CD8-positive, alpha-beta memory T cell (primary cell): ENCODE measurements at places on chromosomes 7 and 10. TPM values are rescaled to one million over a fixed set of nuclear protein-coding genes. Genes with fewer than 3 reads are reported as not detected.

DNA sequence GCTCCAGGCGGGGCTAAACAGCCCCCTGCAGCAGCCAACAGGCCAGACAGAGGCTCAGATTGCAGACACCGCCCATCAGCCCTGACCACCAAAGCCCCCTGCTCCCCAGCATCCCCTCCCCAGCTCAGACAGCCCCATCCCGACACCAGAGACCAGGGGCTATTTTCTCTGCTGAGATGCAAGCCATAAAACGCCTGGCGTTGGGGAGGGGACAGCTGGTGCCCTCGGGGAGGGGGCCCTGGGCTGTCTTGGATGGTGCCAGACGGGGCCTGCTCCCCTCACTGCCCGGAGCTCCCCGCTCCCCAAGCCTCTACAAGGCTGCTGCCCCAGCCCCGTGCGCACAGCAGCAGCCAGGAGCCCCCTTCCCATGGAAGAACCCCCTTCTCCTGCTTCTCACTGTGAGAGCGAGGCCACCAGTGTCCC, 31.8 kb downstream of the GET4 start:
- no peak for DNase-seq

DNA sequence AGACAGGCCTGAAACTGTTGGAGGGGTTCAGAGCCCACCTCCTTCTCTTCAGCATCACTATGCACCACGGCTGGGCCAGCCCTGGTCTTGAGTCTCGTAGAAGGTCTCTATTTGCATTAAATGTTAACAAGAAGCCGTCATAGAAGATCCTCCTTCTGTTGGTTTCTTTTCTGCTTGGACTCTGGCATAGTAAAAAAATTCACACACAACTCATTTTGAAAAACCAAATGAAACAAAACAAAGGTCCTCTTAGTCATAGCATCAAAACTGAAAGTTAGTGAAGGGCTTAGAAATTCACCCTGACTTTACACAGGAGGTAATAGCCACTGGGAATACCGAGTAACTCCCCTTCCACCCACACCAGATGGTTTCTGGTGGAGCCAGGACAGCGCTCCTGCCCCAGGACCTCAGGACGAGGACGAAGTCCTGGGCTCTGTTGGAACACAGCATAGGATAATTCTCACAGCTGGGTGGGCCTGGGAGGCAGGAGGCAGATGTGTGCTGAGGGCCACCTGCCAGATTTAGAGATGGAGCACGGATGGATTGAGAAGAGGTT, 248.4 kb upstream of the KLF6 start:
- no peak for DNase-seq

The FUOM gene
- total RNA-seq, result 39.8 TPM

The AGR3 gene
- not detected for total RNA-seq

The FKBP6 gene
- not detected for total RNA-seq

DNA sequence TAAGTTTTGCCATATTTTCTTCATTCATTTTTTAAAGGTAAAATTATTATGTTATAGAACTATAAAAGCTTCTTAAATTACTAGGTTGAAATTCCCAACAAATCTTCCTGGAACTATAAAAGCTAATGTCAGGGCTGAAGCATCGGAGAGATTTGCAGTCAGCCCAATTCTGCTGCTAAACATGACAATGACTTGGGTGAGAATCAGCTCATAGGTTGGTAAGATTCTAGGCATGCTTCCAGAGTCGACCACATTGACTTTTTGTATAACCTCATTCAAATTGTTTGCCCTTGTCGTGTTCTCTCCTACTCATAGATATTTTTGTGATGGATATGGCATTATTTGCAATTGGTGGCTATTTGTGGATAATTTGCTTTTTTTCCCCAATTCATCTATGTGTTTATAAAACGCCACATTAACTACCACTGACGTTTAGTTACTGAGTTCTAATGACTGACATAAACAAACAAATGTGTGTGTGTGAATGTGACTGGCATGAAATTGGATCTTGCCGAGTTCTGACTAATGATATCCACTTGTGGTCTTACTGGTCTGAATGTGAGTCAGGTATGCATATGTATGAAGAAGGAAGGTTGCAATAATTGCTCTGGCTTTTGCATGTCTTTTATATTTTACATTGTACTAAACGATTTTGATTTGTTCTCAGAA, 579.8 kb downstream of the PARD3 start:
- no peak for DNase-seq

The ANKRD22 gene
- not detected for total RNA-seq
